Forelimb muscle (tissue), 1 donor: ENCODE measurements at places on chromosomes 7 and 10. TPM values are rescaled to one million over a fixed set of nuclear protein-coding genes. Genes with fewer than 3 reads are reported as not detected.

Gene EPDR1
- polyA plus RNA-seq, result 109 TPM

DNA sequence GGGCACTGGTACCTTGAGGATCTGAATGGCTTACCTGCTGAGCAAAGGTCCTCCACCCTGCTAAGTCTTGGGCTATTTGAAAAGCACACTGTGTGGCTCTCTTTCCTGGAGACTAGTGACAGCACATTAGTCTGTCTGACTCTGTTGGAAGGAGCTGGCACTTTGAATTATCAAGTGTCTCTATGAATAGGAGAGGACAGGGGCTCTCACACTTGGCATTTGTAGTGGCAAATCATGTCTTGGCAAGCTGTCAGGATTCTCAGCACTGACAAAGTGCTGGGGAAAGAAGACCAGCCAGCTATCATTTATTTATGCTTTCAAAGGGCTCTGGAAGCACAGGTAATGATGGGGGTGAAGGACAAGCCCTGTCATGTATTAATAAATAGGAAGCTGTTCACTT is 62.8 kb downstream of the MTPN start:
- DNase-seq, result no peak

DNA sequence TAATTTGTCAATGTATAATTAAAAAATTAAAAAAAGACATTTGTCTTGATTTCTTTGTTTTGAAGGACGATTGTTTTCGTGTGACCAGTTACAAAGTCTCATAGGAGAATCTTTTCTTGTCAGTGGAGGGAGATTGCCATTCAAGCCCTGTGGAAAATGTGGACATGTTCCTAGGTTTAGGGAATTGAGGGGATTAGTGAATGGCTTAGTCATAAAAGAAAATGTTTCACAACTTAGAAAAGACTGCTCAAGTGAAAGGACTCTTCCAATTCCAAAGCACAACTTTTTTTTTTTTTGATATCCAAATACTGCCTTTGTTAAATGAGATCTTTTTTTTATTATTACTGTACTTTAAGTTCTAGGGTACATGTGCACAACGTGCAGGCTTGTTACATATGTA is 140.7 kb upstream of the HABP2 start:
- no peak for DNase-seq

Gene POLR2J3
- 60.3 TPM for polyA plus RNA-seq

Gene RARRES2
- polyA plus RNA-seq, result 47.9 TPM

DNA sequence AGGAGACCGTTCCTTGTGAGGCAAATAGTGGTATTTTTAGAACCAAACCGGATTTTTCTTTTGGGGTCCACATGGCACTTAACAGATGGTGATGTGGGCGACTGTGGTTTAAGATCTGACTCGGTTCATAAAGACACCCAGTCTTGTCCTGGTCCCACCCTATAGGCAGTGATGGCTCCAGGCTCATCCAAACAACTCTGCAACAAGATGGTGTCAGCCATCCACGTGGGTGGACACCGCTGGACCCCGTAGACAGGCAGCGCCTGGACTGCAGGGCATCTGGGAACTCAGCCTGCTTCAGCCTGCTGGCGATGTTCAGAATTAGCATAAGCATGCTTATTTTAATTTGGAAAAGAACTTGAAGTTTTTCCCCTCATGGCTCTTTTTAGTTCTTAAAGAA is 258.4 kb upstream of the FZD1 start:
- no peak for DNase-seq

DNA sequence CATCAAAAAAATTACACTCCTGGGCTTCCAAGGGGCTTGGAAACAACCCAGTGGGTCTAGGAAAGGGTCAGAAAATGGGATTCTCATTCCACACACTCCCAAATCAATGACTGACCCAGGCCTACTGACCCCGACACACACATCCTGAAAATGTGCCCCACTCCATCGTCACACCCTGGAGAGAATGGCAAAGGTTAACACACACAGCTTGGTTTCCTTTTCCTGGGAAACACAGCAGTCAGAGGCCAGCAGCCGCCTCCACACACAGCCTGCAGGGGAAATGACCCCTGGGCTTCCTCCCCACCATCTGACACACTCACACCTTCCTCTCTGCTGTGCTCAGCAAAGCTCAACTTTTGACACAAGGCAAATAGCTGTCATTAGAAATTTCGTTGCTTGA is 42.9 kb downstream of the SH3PXD2A start:
- no peak for DNase-seq

GRCh38 chr7:151706277-151707104 is 170.4 kb downstream of the PRKAG2 start:
- no peak for DNase-seq
